ENCODE measurements at places on chromosomes 5 and 9. TPM values are rescaled to one million over a fixed set of nuclear protein-coding genes. Genes with fewer than 3 reads are reported as not detected.

GRCh38 chr5:34487159-34487879 is 168.8 kb upstream of the RAI14 start:
- H3K4me3 ChIP-seq: peak overlapping the region; percentile 21
- no peaks in the 10 kb centered on the region for H3K27me3 ChIP-seq
- no peaks in the 10 kb centered on the region for H3K36me3 ChIP-seq
- peaks cover 29% of the 10 kb centered on the region for H3K4me1 ChIP-seq

- H3K27me3 ChIP-seq: no peaks in the 10 kb centered on the region
- H3K4me3 ChIP-seq: no peak overlapping the region
- H3K27ac ChIP-seq: no peak overlapping the region
- DNase-seq: no peak
- H3K36me3 ChIP-seq: peaks cover 6% of the 10 kb centered on the region
- H3K4me1 ChIP-seq: peaks cover 11% of the 10 kb centered on the region
Measured at GRCh38 chr9:95763983-95764382, 111.5 kb upstream of the ERCC6L2 start.

GRCh38 chr5:151581347-151581746 is 9.8 kb downstream of the FAT2 start:
- H3K27me3 ChIP-seq: no peaks in the 10 kb centered on the region
- peaks cover 8% of the 10 kb centered on the region for H3K36me3 ChIP-seq
- H3K4me3 ChIP-seq: no peak overlapping the region
- peaks cover 33% of the 10 kb centered on the region for H3K4me1 ChIP-seq
- DNase-seq: no peak

GRCh38 chr5:180720486-180720885 is 19.4 kb downstream of the OR2Y1 start:
- no peak for DNase-seq
- H3K27me3 ChIP-seq: peaks cover 52% of the 10 kb centered on the region
- H3K4me1 ChIP-seq: no peaks in the 10 kb centered on the region
- no peak overlapping the region for H3K4me3 ChIP-seq
- no peaks in the 10 kb centered on the region for H3K36me3 ChIP-seq
- H3K27ac ChIP-seq: no peak overlapping the region

GRCh38 chr5:39005566-39006232 is 68.5 kb downstream of the RICTOR start:
- H3K4me1 ChIP-seq: peaks cover 8% of the 10 kb centered on the region
- peaks cover 31% of the 10 kb centered on the region for H3K36me3 ChIP-seq
- H3K27me3 ChIP-seq: no peaks in the 10 kb centered on the region
- H3K27ac ChIP-seq: no peak overlapping the region
- DNase-seq: peak; percentile 37

DNA sequence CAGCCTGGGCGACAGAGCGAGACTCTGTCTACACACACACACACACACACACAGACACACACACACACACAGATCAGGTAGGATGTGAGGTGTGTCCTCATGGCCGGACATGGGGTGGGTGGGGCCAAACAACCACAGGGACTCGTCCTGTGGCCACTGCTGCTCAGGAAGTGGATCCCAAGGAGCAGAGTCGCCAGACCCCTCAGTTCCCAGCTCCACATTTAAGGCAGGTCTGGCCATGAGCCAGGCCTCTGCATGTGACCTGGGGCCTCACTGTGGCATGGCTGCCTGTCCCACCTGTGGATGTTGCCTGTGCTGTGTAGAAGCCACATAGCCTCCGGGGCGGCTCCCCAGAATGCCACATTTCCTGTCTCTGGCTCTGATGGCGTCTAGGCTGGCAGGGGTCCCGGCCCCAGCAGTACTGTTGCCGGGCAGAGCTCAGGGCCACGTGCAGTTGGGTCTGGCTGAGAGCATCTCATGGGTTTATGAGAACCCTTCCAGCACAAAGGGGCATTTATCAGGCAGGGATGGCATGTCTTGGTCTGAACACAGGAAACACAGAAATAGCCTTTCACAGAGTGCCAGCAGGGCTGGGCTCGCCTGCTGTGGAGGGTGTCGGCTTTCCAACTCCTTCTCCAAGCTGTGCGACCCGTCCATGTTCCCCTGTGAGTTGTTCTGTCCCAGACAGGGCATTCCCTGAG is 9.9 kb upstream of the NINJ1 start:
- peaks cover 5% of the 10 kb centered on the region for H3K36me3 ChIP-seq
- no peaks in the 10 kb centered on the region for H3K27me3 ChIP-seq
- no peak overlapping the region for H3K27ac ChIP-seq
- peak; percentile 27 for DNase-seq

DNA sequence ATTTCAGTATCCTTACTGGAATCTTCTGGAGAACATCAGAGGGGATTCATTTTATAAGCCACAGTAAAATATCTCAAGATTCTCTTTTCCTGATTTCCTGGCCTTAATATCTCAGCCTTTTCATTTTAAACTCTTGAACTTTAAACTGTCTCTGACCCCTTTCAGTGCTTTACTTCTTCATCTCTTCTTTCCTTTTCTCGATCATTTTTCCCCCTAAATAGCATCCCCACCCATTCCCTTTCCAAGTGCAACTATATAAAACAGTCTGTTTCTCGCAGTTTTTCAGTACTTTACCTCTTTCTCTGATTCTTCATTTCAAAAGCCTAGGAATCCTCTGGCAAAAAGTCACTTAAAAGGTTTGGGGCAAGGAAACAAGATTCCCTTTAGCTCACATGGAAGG is 80.5 kb downstream of the PALM2AKAP2 start:
- peaks cover 4% of the 10 kb centered on the region for H3K4me1 ChIP-seq
- no peaks in the 10 kb centered on the region for H3K27me3 ChIP-seq

- H3K36me3 ChIP-seq: no peaks in the 10 kb centered on the region
- peak; percentile 22 for DNase-seq
Measured at GRCh38 chr5:94746731-94747124, 128.3 kb downstream of the SLF1 start.

- H3K27me3 ChIP-seq: no peaks in the 10 kb centered on the region
- H3K36me3 ChIP-seq: no peaks in the 10 kb centered on the region
- peak; percentile 79 for DNase-seq
- no peak overlapping the region for H3K4me3 ChIP-seq
Measured at GRCh38 chr9:134602547-134603362, 38.8 kb upstream of the COL5A1 start.

GRCh38 chr9:82797534-82797933 is 265.4 kb downstream of the RASEF start:
- DNase-seq: no peak
- H3K4me3 ChIP-seq: no peak overlapping the region
- no peaks in the 10 kb centered on the region for H3K36me3 ChIP-seq
- H3K4me1 ChIP-seq: no peaks in the 10 kb centered on the region

- no peaks in the 10 kb centered on the region for H3K27me3 ChIP-seq
- H3K4me3 ChIP-seq: no peak overlapping the region
- H3K27ac ChIP-seq: peak overlapping the region; percentile 70
Measured at GRCh38 chr5:131242728-131243255, 21.1 kb upstream of the CDC42SE2 start.

Gene TTLL11
- 13.6 TPM for total RNA-seq

Gene ERCC6L2
- total RNA-seq: 26.9 TPM

Gene PTGES
- total RNA-seq: 96.6 TPM
